ENCODE measurements at places on chromosomes 1 and 21.

DNA sequence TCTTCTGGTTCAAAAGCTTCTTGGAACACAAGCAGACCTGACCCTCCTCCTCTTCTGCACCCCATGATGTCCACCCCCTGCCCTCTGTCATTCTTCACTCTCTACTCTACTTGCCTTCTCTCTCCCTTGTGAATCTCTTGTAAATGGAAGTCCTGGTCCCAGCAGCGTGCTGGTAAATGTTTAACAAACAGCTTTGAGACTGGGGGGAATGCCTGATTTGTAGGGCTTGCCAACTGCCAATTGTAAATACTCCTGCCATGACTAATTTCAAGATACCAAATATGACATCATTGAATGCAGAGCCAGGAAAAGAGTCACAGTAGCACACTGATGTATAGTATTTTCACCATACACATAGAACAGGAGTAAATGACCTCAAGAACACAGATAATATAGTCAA is 40.9 kb upstream of the LRRN2 start:
- DNase-seq, result no peak

- no peak for DNase-seq
These were observed 168.8 kb upstream of the PLXNA2 start for GRCh38 chr1:208413006-208413405.

GRCh38 chr1:27275696-27276095 is 41.3 kb downstream of the WDTC1 start:
- DNase-seq, result no peak

GRCh38 chr1:82154219-82154970 is 353.7 kb downstream of the ADGRL2 start:
- DNase-seq, result no peak

GRCh38 chr1:41890825-41891198 is 27.9 kb downstream of the HIVEP3 start:
- no peak for DNase-seq

GRCh38 chr21:16037421-16037955 is 307.7 kb downstream of the USP25 start:
- DNase-seq, result no peak

GRCh38 chr1:65175171-65176055 is 27.4 kb downstream of the AK4 start:
- DNase-seq, result no peak

DNA sequence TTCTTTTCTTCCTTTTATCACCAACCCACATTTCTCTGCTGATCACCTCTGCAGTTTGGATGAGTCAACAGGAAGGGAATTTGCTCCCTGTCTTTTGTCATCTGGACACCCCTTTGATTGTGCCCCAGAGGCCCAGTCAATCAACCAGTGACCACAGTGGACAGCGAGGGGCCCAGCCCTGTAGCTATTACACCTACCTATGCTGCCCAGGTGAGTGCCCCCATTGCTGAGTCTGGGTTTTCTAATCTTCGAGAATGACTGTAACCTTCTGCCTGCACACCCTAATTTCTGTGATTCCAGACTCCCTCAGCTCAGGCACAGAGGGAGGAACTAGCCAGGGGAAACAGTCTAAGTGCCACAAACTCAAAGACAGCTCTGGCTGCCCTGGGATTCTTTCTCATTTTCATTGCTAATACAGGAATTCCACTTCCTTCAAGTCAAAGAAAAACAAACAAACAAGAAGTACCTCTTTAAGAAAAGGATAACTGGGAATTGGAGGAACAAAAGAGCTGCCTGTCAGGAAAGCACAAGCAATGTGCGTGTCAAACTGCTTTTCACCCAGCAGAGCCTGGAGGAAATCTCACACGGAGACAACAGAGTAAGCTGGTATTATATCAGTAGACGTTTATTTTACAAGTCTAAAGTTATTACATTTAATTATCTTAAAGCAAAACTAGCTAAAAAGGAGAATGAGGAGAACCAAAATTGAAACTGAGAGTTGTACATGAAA is 311.1 kb downstream of the AJAP1 start:
- no peak for DNase-seq

DNA sequence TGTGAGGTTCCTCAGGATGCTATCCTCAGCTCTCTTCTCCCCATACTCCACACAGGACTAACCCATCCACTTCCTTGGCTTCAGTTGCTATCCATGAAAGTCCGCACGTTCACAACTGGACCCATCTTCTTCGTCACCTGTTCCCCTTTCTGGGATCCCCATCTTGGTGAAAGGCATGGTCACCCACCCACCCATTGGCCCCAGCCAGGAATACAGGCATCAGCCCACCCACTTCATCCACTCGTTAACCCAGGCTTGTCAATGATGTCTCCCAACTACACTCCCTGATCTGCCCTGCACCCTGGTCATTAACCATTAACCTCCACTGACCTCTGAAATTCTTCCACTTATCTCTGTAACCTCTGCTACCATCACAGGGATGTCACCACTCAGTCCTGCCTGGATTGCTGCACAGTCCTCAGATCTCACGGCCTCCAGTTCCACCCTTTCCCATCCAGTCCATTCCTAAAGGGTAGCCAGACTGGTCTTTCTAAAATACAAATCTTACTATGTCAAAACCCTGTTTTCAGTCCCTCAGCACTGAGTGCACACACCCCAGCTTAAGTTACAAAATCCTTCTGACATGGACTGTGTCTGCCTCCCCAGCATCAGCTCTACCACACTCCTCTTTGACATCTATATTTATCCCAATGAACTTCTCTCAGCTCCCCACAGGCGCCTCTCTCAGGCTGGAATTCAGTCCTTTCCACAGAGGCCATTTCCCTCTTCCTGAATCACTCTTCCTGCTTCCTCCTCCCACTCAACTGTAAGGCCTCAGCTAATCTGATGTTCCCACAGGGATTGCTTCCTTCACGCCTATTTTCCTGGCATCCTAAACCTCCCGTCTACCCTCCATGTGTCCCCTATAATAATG is 10.4 kb downstream of the PGLYRP4 start:
- DNase-seq, result no peak

DNA sequence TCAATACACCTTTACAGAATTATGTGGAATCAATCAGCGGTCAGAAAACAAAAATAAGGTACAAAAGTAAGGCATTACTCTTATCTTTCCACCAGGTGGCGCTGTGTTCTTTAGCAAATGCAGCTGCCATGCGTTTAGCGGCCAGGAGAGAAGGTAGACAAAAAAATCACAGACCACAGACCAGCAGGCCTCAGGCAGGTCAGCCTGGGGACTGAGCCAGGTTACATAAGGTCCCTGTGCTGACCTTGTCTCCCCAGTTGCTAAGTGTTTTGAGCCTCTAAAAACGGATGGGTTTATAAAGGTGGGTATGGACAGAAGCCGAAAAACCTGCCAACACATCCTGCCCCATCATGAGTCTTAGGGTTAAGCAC is 2.8 kb downstream of the RGS16 start:
- DNase-seq, result peak; percentile 49

DNA sequence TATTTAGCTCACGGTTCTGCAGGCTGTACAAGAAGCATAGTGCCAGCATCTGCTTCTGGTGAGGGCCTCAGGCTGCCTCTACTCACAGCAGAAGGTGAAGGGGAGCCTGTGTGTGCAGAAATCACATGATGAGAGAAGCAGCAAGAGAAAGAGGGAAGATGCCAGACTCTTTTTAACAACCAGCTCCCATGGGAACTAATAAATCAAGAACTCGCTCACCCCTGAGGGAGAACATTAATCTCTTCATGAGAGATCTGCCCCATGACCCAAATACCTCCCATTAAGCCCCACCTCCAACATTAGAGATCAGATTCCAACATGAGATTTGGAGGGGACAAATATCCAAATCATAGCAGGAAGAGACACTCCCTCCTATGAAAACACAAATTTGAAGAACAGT is 74.1 kb downstream of the OLFML2B start:
- DNase-seq, result no peak

DNA sequence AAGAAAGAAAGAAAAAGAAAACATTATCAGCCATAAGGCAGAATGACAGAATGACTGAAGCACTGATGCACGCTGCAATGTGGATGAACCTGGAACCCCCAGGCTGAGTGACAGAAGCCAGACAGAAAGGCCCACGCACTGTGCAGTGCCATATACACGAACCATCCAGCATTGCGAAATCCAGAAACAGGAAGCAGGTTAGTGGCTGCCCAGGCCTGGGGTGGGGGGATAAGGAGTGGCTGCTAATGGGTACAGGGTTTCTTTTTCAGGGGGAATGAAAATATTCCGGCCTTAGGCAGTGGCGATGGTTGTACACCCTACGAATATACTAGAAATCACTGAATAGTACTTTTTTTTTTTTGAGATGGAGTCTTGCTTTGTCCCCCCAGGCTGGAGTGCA is 57.0 kb downstream of the CHD5 start:
- no peak for DNase-seq

DNA sequence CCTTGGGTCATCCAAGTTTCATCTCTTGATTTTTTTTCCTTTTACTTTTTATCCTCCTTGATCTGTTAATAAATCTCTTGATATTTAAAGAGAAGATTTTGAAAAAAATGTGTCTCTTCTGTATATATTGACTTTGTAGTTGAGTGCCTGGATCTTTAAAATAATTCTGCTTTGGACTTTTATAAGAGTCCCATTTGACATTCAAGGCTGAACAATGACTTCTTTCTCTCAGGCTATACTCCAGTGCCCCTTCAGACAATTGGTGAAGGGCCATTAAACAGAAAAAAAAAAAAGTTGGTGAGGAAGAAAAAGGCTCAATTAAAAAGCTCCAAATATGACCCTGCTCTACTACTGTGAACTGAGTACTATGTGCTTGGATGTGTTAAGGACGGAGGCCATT is 40.9 kb upstream of the CITED4 start:
- DNase-seq, result no peak
